ENCODE measurements at places on chromosomes 16 and 17. TPM values are rescaled to one million over a fixed set of nuclear protein-coding genes. Genes with fewer than 3 reads are reported as not detected.
A peak's percentile ranks its signal among the peaks of the same experiment; 100 is the strongest.

The TIMP2 gene
- 2.9 TPM for total RNA-seq

- no peak for DNase-seq
These were observed 146.3 kb downstream of the SLC39A11 start for GRCh38 chr17:72946156-72946555.

DNA sequence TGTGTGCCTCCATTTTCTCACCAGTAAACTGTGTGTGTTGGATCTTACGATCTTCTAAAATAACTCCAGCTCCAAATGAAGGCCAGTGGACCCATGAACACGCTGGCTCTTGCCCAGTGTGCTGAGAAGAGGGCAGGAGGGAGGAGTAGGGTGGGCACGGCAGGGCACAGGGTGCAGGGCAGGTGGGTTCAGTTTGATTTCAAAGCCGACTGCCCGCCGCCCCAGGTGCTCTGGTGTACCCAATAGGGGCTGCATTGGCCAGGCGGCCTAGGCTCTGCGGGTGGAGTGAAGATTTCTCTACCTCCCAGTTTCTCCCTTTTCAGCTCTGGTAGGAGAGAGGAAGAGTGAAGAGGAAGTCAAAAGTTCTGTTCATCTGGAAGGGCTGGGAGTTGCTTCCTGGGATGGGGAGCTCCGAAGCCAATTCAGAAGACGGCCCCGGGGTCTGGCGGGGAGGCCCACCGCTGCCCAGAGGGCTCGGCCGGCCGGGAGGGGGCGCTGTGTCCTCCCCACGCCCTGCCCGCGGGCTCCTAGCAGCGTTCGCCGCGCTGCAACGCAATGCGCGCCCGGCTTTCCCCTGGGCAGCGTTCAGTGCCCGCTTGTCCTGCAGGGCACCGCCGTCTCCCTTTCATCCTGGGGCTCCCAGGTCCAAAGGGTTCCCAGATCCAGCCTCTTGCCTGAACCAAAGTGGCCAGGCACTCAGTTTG, 1.1 kb upstream of the CRHR1 start:
- DNase-seq, result no peak

DNA sequence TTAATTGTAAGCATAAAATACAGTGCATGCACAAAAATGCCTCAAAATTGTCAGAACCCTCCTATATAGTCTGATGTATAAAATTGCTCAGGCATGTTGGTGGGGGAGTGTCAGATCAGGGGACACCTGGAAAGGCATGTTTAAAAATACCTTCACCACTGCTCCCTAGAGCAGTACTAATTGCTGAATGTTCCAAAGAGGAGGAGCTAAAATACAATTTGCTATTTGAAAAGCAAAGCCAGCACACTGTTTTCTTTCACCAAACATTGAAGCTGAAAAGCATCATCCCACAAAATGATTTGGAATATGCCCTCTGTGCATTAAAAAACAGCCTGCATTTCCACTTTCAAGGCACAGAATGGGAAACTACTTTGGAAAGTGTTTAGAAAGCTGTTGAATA, 2.6 kb downstream of the ADAMTS18 start:
- no peak for DNase-seq

DNA sequence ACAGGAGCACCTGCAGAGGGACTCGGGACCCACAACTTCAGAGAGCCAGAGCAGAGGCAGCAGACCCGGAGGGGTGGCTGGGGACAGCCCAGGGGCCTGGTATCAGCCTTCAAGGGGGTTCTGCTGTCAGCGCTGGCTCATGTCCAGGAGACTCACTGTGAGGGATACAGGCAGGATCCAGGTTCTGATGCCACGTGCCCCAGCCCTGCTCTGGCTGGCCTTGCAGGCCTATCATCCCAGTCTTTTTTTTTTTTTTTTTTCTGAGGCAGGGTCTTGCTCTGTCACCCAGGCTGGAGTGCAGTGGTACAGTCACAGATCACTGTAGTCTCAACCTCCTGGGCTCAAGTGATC, 9.0 kb upstream of the MTSS2 start:
- DNase-seq, result no peak

- DNase-seq, result no peak
These were observed 117.0 kb downstream of the RGS9 start for GRCh38 chr17:65254166-65254565.

The MYO1D gene
- total RNA-seq, result 12.2 TPM

DNA sequence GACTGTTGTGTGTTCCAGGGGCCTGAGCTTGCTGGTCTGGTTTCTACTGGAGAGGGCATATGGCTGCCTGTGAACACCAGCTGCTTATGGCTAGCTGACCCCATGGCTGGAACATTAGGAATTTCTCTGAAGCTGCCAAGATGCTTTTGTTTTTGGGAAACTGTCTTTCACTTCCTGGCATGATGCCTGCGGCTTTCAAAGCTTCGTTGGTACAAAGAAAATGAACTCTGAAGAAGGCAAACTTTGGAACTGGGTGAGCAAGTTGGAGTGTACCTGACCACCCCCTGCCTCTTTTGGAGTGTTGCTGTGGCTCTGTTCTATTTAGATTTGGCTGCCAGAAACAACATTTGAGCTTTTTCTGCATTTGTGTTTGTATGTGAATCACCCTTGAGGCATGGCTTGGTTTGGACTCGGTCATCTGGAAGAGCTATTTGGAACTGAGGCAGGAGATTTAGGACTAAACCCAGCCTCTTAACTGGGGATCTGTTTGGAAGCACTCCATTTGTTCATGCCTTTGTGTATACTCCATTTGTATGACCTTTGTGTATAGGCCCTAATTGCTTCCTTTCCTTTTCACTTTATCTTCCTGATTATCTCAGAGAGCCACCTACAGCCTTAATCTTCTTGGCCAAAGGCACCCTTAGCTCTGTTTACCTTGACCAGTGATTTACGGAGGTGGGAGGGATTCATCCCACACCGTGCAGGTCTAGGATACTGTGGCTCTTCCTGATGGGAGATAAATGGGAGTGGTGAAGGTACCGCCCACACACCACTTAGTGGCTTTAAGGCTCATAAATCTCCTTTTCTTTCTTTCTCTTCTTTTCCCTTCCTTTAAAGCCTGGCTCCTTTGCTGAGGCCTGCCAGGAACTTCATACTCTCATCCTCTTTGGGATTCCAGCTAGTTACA, 7.3 kb upstream of the CPHXL start:
- no peak for DNase-seq

GRCh38 chr17:57626520-57627210, 118.4 kb downstream of the CCDC182 start:
- no peak for DNase-seq

DNA sequence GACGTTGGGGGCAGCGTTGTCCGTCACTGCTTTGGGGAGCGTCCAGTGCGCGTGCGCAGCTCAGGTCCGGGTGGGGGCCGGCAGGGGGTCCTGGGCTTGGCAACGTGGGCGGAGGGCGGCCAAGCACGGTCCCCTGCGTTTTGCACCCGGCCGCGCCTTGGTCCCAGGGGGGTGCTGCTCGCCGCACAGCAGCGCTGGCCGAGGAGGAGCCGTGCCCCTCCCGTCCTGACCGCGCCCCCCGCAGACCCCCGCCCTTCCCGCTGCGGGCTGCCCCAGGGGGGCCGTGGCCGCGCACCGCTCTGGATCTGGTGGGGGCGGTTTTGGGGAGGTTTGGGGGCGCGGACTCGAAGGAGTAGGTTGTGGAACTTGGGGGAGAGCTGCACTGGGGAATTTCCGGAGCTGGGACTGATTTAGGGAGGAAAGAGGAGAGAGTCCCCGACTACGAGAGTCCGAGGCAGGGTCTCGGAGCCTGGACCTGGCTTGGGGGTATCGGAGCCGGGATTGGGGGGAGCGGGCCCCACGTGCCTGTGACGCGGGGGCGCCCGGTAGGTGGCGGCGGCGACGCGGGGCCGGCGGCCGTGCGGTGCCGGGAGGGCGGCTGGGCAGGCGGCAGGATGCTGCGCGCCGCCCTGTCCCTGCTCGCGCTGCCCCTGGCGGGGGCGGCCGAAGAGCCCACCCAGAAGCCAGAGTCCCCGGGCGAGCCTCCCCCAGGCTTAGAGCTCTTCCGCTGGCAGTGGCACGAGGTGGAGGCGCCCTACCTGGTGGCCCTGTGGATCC, at the start of gene SLC9A5:
SLC9A5 (plus strand) TSS at position 579 of the 777 bp plus-strand sequence; CDS start at position 615, 36 bp downstream.
- peak; percentile 56 for DNase-seq

- DNase-seq, result no peak
These were observed 147.6 kb downstream of the XYLT1 start for GRCh38 chr16:17323171-17323570.

The CD300LD gene
- not detected for total RNA-seq

DNA sequence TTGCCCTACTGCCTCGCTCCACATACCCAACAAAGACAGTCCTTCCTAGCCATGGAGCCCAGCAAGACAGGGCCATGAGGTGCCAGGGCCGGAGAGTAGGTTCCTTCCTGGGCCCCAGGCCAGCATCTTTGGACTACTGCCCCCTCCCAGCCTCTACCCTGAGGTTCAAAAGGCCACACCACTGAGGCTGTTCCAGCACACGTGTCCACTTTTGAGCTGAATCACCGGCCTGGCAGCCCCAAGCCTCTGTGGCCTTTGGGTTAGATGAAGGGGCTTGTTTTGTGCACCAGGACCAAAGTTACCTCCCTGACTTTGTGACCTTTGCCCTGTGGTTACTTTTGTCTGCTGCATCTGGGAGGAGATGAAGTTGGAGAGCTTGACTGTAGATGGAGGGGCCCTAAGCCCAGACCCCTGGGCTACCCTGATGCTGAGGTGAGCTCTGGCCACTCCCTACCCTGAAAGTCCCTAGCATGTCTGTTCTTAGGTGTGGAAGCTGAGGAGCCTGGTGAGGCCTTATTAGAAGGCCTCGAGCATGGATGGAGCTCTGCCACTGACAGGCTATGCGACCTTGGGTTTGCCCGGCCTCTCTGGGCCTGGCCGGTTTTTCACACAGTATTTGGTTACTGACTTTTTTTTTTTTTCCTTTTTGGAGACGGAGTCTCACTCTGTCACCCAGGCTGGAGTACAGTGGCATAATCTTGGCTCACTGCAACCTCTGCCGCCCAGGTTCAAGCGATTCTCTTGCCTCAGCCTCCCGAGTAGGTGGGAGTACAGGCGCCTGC, 12.0 kb downstream of the SEZ6 start:
- DNase-seq, result no peak

DNA sequence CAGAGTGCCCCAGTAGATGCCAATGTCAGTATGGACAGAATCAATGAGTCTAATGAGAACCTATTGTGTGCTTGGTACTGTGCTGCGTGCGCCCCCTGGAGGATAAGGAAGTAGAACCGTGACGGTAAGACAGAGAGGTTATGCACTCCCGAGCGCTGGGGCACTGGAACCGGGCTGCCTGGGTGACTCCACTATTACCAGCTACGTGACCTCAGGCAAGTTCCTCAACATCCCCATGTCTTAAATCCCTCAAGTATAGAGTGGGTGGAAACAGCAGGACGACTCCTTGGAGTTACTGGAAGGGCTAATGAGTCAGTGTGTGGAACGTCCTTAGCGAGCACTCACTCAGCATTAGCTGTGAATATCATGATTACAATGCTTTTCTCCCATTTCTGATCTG, 16.2 kb downstream of the CHST4 start:
- peak; percentile 75 for DNase-seq

The SCN4A gene
- total RNA-seq, result 0.02 TPM

DNA sequence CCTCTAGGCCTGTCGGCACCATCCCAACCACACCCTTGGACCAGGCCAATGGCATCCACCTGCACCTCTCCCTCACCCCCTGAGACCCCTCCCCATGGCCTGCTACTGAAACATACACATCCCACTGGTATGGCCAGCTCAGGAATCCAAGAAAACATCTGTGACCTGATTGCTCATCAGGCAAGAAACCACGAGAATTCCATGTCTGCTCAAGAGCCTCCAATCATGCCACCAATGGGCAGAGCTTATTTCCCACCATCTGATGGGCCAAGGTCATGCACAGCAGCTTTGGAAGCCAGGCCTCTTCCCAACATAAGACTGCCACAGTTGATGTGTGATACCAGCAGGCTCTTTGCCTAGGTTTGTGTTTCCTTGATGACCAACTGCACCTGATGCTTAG, 190.1 kb downstream of the C16orf78 start:
- no peak for DNase-seq

GRCh38 chr17:51224402-51225262, 35.2 kb downstream of the MBTD1 start:
- no peak for DNase-seq
